Immature natural killer cell (primary cell): ENCODE measurements at places on chromosomes 4 and X.
A peak's percentile ranks its signal among the peaks of the same experiment; 100 is the strongest.

DNA sequence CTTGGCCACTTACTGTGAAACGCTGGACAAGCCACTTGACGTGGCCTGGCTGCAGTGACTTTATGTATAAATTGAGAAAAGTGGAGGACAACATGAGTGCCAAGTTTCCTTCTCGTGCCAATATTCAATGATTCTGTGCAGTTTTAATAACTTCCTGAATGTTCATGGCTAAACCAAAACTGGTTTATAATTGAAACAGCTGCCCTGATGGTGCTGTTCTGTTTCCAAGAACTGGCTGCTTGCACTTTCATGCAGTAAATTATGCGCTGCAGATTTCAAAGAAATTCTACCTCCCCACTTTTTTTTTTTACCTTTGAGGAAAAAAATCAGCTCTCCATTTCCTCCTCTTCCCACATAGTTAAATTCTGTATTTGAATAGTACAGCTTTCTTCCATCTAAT is 205.2 kb upstream of the CASK start:
- DNase-seq, result no peak

- DNase-seq, result no peak
Measured at GRCh38 chrX:95764972-95765451, 919.6 kb upstream of the DIAPH2 start.

DNA sequence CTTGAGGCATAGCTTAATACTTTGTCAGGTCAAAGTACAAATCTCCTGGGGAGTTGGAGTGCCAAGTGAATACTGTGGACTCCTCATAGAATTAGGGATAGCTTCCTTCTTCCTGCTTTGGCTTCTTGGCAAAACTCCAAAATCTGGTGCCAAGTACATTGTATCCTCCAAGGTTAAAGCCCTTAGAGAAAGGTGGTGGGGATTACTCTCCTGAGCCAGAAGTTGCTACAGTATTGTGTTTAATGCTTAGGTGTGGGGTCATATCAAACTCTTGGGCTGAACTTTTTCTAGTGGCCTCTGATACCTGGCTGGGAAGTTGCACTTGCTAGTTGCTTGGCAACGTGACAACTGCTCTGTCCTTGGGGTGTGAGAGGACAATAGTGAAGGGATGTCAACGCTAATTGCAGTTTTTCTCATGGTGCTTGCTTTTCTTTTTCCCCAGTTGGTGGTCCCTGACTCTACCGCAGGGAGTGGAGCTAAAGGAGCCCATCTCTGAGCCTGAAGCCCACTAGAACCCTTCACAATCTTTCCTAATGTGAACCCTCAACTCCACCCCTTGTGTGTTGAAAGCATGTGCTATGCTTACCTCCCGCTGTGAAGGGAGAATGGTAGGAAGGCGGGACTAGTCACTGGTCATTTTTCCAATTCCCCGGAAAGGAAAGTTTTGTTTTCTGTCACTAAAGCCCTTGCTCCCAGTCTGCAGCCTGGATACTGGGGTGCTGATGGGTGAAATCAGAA is 35.5 kb downstream of the DLG3 start:
- DNase-seq, result no peak

- DNase-seq, result no peak
Measured at GRCh38 chr4:109004418-109004817, 241.6 kb upstream of the ETNPPL start.

GRCh38 chr4:79842162-79842561 is 230.9 kb downstream of the ANTXR2 start:
- no peak for DNase-seq

DNA sequence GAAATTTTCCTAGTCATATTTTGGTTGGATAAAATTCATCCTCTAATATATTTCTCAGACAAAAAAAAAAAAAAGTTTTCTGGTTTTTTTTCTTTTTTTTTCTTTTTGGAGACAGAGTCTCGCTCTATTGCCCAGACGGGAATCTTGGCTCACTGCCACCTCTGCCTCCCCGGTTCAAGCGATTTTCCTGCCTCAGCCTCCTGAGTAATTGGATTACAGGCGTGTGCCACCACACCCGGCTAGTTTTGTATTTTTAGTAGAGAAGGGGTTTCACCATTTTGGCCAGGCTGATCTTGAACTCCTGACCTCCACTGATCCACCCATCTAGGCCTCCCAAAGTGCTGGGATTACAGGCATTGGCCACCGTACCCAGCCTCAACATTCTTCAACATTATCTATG is 432.7 kb upstream of the PABPC4L start:
- no peak for DNase-seq

DNA sequence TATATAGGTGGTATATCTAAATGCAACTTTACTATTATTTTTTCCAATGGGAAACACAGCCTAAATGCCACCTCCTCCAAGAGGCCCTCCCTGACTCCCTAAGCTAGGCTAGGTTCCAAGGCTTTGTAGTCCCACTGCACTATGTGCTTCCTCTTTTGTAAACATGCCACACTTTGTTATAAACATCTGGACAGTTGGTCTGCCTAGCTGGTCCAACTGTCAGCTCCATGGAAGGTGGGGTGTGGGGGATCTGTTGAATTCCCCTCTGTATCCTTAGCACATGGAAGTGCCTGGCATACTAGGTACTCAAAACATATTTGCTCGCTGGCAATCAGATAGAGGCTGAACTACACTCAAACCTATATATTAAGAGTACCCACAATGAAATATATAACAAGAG is 63.4 kb downstream of the SLC9A7 start:
- no peak for DNase-seq

DNA sequence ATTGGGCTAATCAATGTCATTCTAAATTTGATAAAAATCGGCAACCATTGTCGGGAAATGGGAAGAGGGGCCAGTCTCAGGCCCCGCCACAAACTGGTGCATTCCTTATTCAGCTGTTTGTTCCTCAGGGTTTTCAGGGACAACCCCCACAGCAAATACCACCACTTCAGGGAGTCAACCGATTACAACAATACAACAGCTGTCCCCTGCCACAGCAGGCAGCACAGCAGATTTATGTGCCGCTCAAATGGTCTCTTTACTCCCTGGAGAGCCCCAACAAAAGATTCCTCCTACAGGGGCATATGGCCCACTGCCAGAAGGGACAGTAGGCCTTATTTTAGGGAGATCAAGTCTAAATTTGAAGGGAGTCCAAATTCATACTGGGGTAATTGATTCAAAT is 61.8 kb downstream of the ZNF732 start:
- no peak for DNase-seq

DNA sequence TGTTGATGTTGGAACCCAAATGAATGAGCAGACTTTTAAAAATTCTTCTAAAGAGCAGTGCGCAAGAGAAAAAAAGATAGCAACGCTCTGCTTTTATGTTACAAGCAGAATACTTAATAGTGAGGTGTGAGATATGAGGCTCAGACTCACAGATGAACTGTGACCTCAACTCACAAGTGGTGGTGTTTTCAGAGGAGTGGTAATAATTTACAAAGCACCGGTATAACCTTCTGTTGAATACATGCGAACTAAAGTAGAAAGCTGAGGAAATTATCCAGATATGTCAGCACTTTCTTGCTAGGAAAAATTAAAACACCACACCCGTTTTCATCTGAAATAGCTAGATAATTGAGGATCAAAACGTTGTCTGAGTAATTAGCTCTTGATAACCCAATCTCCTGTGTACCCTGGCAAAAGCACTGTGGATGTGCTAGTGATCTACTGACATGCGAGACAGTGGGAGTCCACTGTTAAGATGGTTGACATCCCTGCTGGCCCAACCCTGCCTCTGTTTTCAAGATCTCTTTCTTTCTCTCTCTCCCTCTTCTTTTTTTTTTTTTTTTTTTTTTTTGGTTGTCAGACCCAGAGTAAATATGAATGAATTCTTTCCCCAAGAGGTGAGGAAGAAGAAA is 6.9 kb upstream of the TLL1 start:
- DNase-seq, result no peak

DNA sequence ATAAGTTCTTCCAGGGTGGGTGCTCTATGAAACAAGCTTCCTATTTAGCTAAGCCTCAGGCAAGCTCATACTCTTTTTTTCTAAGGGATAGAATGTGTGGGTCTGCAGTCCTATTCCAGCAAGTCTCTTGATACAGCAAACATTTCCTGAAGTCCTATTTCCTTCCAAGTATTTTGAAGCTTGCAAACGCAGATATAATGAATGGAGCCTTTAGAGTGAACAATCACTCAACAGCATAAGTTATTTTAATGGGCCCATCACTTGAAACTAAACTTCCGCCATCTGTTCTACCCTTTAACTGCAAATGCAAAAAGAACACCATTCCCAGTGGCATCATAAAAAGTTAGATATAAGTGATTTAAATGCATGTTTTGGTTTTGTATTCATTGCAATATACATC is 108.3 kb upstream of the TAPT1 start:
- DNase-seq, result no peak

DNA sequence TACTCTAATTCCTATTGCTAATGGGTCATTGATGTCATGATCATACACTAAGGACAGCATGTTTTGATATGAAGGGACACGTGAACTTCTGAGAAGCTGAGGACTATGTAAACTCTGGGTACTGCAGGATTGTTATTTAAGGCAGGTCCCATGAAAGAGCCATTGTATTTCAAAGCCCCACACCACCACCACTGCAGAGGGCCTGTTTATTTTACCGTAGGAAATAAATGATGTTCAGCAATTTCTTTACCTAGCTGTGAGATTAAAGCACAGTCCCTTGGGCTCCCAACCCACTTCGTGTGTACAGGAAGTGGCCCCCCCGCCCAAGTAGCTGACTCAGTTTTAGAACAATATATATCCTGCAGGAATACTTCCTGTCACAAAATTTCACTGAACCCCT is 89.8 kb upstream of the ACSL4 start:
- DNase-seq, result no peak

GRCh38 chr4:171221181-171221580 is 592.0 kb upstream of the GALNTL6 start:
- DNase-seq, result no peak

GRCh38 chrX:133538148-133538547 is 122.9 kb upstream of the GPC4 start:
- no peak for DNase-seq

DNA sequence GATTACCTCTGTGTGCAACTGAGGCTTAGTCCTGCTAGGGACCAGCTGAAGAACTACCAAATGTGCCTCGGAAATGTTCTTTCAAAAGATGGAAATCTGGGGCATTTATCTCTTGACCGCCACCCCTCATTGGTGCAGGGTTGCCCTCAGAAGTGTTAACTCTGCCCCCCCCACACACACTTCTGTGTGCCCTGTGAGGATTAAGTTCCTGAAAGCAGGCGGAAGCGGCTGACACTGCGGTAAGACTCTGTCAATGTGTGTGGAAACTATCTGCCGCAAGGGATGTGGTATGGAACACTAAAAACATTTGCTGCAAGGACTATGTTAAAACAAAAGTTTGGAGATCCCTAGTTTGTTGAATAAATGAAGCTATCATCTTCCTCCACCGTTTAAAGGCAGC is 106.9 kb upstream of the NDP start:
- peak; percentile 5 for DNase-seq

DNA sequence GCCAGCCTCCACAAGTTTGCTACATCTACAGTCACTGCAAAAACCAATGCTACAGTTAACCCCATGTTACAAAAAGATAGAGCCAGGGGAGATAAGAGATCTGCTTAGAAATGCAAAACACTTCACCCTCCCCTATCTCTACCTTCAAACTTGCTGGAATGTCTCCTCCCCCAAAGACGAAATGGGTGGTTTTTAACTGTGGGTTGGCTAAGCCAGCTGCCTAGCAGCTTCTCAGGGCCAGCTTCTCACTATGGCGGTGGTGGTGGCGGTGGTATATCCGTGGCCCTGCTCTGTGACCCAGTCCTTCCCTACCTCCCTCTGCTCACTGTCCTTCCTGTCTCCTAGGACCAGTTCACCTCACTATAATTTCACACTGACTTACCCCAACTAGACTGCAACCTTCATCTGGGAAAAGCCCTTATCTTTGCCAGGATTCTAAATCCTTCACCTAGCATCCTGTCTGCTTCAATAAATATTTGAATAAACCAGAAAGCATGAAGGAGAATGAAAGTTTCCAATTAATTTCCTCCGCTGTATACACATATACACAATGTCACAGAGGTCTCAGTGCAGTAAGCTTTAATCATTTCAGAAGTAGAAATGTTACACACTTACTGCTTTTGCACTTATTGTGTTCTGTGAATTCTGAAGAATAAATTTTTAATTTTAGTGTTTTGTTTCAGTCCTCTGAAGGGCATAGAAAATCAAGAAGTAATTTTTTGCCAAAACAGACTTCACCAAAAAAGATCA is 46.3 kb downstream of the SH3KBP1 start:
- DNase-seq, result peak; percentile 70

GRCh38 chrX:101958139-101958538 is 26.3 kb upstream of the ZMAT1 start:
- DNase-seq, result no peak

GRCh38 chr4:74228691-74229640 is 71.0 kb downstream of the MTHFD2L start:
- DNase-seq, result peak; percentile 53

DNA sequence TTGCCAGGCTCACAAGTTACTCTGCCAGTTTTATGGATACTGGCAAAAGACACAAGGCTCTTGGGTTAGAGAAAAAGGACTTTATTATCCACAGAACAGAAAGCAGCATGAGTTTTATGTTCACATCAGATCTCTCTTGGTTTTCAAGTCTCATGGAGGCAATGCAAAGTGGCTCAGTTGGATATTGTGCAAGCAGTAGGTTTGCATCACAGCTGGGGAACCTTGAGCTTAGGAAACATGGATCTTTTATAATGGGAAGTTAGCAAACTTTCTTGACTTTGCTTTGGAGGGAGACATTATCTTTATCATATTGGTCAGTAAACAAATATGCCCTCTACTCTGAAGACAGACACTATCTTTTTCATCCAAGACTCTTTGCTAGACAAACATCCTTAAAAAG is 109.2 kb upstream of the GRPR start:
- no peak for DNase-seq

- no peak for DNase-seq
Measured at GRCh38 chr4:23438764-23439163, 451.1 kb downstream of the PPARGC1A start.

- DNase-seq, result no peak
Measured at GRCh38 chr4:103075435-103075893, 1.1 kb downstream of the SLC9B2 start.

- no peak for DNase-seq
Measured at GRCh38 chr4:43782391-43782790, 666.2 kb downstream of the KCTD8 start.

GRCh38 chr4:73705056-73705432 is 35.3 kb upstream of the CXCL8 start:
- no peak for DNase-seq

DNA sequence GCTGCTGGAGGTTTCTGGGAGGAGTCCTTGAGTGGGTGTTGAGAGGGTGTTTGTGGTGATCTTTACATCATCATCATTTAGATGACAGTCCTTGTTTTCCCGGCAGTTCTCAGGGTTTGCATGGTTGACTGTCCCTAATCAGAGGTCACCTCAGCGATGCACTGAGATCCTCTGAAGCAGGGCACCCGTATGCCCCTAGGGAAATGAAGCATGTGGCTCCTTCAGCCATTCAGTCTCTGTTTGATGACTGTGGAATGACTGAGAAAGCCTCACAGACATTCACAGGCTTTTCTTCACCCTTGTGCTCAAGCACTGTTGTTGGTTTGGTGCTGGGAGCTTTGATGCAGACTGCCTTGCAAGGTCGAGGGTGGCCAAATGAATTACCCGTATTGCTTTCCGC is 474.7 kb downstream of the SPRY1 start:
- DNase-seq, result no peak
